NCI-H1930 (cell line): ENCODE measurements at places on chromosomes 16 and 17.
A peak's percentile ranks its signal among the peaks of the same experiment; 100 is the strongest.

DNA sequence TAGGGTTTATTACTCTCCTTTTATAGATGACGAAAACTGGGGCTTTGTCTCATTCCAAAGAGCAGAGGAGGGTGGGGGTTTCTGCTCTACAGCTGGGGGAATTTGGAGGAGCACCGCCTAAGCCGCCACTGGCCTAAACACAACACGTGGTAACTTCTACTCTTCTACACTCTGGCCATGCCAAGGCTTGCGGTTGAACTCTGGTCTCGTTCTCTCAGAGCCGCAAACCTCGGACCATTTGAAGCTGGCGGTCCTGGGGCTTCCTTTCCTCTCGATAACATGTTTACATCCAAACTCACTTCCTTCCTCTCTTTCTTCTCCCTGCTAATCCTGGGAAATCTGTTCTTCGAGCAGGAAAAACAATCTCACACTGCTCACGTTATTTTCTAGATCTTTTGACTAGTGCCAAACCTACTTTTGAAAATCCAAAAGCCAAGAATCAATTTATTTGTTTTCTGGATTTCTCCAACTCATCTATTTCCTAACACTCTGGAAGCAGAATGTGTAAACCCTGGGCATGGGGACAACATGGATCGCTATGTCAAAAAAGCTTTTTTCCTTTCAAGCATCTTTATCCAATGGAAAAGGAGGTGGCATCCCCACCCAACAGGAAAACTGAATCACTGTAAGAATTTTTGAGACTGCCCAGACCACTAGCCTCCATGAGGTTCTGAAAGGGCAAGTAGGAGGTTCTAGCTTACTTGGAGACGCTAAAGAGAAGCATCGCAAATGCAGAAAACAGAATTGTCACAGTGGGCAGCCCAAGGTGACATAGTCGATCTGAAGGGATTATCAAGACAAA lies 13.6 kb upstream of the EEF2K start:
- DNase-seq = no peak

GRCh38 chr16:22813948-22814710 lies at the start of gene HS3ST2:
TSS of gene HS3ST2 (plus strand) at chr16:22814162. CDS start at chr16:22814611, 449 bp downstream.
- DNase-seq = peak; percentile 59

DNA sequence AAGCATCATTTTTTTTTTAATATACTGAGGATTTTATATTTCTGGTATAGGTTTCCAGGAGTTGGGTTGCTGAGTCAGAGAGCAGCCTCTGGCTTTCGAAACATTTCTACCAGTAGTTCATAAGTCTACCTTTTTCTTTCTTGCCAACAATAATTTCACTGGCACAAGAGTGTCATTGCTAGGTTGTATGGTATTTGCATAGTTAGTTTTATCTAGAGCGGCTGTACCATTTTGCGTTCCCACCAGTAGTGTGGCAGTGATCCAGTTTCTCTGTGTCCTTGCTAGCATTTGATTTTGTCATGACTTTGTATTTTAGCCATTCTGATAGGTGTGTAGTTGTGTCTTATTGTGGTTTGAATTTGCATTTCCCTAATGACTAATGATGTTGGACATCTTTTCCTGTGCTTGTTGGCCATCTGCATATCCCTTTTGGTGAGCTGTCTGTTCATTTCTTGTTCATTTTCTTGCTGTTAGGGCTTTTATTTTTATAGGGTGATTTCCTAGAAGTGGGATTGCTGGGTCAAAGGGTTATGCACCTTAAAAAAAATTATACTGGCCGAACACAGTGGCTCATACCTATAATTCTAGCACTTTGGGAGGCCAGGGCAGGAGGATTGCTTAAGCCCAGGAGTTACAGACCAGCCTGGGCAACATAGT lies 39.9 kb downstream of the SNX29 start:
- DNase-seq = no peak

- DNase-seq = no peak
Measured at GRCh38 chr16:68146585-68146984, 61.4 kb downstream of the NFATC3 start.

- no peak for DNase-seq
Measured at GRCh38 chr17:73334771-73335513, 23.1 kb upstream of the CDC42EP4 start.

DNA sequence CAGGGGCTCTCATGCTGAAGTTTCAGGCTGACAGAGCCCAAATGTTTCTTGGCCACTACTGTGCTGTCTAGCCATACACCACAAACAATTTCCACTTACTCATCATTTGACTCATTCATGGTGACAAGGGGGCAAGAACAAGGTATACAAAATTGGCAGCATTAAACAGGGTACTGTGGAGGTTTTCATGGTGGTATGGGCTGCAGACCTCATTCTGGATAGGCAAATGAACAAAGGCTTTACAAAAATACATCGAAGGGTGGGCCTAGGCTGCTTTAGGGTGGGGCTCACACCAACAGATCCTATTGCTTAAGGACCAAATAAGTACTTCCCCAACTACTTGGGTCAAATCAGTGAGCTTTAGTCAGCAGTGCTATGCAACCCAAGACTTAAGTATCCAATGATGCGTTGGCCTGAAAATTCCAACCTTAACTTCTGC lies 53.0 kb downstream of the N4BP1 start:
- no peak for DNase-seq
